GM23338 (cell line): ENCODE measurements at places on chromosomes 5 and 9.
A peak's percentile ranks its signal among the peaks of the same experiment; 100 is the strongest.

- no peak for DNase-seq
Observed at GRCh38 chr9:30771760-30772159, 1612.7 kb upstream of the ACO1 start.

GRCh38 chr5:116652196-116652729 is 77.6 kb upstream of the SEMA6A start:
- peak; percentile 88 for DNase-seq

DNA sequence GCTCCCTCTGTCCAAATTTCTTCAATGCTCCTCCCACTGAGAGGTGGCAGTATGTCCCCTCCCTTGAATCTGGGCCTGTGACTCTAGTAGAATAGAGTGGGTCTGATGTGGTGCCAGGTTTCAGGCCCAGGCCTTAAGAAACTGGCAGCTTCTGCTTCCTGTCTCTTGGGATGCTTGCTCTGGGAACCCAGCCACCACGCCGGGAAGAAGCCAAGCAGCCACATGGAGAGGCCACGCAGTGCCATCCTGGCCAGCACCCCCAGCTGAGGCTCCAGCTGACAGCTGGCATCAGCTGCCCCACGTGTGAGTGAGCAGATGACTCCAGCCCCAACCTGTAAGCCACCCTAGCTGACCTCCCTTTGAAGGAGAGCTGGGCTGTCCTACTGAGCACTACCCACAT is 7.3 kb upstream of the TSPAN17 start:
- no peak for DNase-seq

DNA sequence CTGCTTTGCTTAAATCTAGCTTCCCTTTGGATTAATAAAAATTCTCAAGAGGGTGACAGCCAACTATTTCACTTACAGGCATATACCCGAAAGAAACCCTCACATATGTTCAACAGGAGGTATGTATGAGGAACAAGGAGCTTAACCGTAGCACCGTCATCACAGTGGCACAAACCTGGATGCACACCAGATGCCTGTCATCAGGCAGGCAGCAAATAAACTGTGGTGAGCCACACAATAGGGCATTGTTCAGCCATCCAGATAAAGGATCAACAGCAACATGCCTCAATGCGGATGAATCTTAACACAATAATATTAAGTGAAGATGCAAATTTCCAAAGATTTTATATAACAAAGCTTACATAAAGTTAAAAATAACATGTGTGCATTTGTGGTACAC is 5.5 kb upstream of the TNFSF15 start:
- DNase-seq: no peak

- no peak for DNase-seq
Observed at GRCh38 chr5:146016764-146017484, 80.5 kb downstream of the SH3RF2 start.

GRCh38 chr9:79447762-79448161 is 124.0 kb upstream of the TLE4 start:
- no peak for DNase-seq

DNA sequence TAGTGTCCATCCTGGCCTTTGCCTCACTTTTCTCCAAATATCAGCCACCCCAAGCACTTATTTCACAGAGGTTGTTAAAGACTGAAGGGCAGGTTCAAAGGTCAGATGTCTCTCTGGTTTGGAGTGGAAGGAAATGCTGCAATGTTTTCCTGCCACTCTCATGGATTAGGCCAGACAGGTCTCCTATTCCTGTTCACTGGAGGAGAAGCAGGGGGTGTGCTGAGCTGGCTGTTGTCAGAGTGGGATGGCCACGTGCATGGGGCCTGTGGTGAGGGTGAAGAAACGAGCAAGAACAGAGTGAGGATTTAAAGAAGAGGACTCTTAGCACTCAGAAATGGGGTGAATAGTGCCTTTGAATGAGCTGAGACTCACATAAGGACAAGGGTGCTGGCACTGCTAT is 6.7 kb downstream of the TMEM8B start:
- DNase-seq: no peak

- DNase-seq: no peak
Observed at GRCh38 chr5:150548123-150548522, 40.2 kb downstream of the NDST1 start.

DNA sequence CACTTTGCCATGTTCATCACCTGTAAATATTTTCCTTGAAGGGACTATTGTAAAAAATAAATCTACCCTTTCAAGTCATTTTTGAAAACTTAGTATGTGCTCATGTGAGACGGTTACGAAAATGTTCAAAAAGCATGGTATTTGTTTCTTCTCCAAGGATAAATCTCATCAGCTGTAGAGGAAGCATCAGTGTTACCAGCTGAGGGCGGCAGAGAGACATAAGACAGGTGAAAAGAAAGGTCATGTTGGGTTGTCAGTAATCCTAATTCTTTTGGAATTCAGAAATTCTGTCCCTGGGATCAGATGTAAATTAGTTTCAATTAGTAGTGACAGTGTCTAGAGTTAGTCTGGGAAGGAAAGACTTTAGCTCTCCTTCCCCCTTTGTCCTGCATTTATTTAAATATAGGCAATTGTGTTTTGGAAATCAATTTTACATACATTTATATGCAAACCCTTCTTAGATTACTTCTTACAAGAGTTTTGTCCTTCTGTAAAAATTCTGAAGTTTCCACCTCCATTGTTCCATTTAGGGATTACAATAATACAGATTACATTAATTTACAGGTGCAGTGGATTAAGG is 791.9 kb upstream of the CDH6 start:
- peak; percentile 85 for DNase-seq

- peak; percentile 28 for DNase-seq
Observed at GRCh38 chr5:167355346-167355745, 936.1 kb upstream of the WWC1 start.

DNA sequence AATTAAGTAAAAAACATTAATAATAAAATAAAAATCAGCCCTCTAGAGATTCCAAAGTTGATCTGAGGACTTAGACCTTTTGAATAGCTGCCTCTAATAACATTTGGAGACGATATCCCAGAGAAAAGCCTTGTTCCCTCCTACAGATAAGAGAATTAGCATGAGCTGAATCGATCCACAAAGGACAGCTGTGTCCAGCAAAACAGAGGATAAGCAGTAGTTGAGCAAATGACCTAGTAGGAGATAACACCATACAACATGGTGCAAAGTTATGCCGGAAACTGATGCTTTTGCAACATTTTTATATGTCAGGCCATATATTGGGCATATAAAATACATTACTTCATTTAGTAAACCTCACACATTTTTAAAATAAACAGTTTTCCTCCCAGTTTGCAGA is 212.2 kb upstream of the PRR16 start:
- no peak for DNase-seq

DNA sequence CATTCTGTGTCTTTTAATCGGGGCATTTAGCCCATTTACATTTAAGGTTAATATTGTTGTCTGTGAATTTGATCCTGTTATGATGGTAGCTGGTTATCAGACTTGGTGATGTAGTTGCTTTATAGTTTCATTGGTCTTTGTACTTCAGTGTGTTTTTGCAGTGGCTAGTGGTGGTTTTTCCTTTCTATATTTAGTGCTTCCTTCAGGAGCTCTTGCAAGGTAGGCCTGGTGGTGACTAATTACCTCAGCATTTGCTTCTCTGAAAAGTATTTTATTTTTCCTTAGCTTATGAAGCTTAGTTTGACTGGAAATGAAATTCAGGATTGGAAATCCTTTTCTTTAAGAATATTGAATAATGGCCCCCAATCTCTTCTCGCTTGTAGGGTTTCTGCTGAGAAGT is 156.9 kb downstream of the CNTLN start:
- no peak for DNase-seq

DNA sequence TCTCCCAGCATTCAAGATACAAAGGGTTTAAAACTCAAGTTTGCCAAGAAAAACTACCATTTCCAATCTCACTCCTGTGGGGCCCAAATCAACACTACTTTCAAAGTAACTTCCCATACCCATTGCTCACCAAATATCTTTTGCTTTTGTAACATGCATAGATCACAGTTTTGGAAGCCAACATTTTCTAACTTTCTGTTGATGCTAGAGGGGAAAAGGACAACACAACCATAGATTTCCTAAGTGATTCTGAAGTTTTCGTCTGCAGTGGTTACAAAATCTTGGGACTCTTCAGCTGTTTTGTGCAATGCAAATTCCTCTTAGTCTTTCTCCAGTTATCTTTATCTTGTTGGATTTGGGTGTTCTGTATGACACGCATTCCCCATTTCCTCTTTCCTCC is 94.1 kb upstream of the PAPPA start:
- DNase-seq: no peak

GRCh38 chr5:137129886-137130680 is 369.0 kb downstream of the SPOCK1 start:
- DNase-seq: no peak

- DNase-seq: no peak
Observed at GRCh38 chr9:129489838-129490582, 130.9 kb downstream of the C9orf50 start.

DNA sequence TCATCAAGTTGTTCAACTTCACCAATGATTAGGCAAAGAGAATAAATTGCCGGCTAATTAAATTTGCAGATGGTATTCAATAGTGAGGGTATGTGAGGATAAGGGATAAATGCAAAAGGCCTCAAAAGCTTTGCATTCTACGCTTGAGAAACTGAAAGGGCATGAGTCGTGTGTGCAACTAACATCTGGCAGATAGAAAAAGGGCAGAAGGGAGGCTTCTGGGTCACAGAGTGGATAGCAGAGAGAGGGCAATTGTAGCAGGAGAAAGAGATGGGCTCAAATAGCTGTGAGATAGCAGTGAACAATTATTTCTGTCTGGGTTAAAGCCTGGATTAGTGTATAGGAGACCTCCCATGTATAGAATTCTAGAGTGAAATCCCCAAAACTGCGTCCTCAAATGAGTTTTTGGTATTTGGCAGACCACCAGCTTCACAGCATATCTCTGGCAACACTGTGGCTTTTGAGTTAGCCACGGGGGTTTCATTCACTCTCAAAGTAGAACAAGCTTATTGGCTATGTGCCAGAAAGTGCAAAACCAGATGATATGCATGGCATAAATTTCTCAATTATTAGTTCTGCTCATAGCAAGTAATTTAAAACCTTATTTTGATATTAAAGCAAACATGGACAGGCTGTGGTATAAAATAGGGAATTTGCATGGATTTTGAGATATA is 586.3 kb downstream of the BRINP1 start:
- DNase-seq: no peak
